Occipital lobe (tissue), 3 donors: ENCODE measurements at places on chromosomes 13 and 19. TPM values are rescaled to one million over a fixed set of nuclear protein-coding genes. Genes with fewer than 3 reads are reported as not detected.

- DNase-seq: no peak
These were observed 113.2 kb downstream of the TM9SF2 start for GRCh38 chr13:99614465-99614885.

DNA sequence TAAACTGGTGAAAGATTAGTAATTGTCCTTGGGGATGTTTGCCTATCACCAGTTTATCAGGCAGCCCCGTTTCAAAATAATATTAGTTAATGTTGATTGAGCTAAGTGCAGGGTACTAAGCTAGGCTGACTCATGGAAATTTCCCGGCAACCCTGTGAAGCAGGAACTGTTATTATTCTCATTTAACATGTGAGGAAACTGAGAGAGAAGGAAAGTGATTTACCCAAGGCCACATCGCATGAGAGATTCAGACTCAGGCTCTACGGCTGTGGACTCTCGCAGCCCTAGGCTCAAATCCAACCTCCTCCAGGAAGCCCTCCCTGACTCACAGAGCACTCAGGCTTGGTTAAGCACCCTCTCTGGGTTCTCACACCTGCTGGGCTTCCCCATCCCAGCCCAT, 19.7 kb downstream of the CLPTM1 start:
- no peak for DNase-seq

- DNase-seq: no peak
These were observed 20.5 kb downstream of the PAK4 start for GRCh38 chr19:39146091-39146490.

GRCh38 chr13:73922493-73923393, 211.5 kb downstream of the KLF12 start:
- DNase-seq: no peak

DNA sequence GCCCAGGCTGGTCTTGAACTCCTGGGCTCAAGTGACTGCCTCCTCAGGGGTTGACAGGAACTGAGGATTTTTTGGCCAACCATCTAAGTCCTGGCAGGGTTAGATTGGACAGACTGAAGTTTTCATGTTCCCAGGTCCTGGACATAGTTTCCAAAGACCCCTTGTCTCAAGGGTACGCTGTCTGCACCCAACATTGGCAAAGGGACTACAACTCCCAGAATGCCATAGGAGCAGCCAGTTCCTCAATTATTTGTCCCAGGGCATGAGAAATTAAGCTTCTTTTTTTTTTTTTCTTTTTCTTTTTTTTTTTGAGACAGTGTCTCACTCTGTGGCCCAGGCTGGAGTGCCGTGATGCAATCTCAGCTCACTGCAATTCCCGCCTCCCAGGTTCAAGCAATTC, 6.9 kb downstream of the GYS1 start:
- DNase-seq: no peak

DNA sequence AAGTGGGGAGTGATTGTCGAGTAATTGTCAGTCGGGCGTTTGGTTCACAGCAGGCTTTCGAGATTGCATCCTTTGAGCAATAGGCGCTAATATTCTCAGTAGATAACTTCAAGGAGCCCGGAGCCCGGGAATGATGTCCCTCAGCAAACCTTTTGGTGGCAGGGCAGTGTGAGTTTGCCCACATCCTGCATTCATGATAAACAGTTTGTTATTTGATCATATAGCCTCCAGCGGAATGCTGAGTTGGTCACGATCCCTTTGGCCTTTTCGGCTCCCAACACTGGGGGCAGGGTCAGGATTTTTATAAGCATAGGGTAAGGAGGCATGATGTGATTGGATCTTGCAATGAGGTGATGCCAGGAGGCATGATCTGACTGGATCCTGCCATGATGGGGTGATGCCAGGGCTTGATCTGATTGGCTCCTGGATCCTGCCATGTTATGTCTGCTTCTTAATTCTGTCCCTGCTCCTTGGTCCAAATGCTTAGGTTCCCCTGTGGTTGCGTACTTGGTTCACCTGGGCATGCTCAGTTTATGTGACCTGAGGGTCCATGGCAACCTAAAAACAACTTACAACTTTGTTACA, 38.2 kb upstream of the IGSF23 start:
- DNase-seq: no peak

DNA sequence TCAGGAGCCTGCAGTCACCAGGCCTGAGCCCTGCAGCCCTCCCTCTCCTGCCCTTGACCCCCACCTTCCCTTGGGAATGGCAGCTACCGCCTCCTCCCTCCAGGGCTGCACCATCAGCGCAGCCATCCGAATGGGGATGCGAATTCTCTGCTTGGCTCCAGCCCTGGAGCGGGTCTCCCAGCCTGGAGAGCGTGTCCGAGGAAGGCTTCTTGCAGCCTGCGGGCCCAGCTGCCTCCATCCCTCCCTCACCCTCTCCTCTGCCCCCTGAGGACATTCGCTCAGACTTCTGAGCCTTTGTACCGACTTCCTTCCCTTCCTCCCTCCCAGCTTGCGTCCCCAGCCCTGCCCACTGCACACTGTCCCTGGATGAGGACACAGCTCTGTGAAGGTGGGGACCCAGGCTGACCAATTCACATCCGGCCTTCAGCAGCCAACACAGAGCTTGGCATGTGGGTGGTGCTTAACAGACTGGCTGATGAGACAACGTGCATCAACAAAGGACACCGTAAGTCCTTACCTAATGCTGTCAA, 6.0 kb upstream of the NKPD1 start:
- DNase-seq: no peak

Gene DENND1C
- not detected for total RNA-seq

- DNase-seq: no peak
These were observed 19.1 kb upstream of the TEX101 start for GRCh38 chr19:43395561-43395960.

- DNase-seq: no peak
These were observed 20.3 kb downstream of the XPO4 start for GRCh38 chr13:20882206-20882605.

Gene KLK5
- not detected for total RNA-seq

DNA sequence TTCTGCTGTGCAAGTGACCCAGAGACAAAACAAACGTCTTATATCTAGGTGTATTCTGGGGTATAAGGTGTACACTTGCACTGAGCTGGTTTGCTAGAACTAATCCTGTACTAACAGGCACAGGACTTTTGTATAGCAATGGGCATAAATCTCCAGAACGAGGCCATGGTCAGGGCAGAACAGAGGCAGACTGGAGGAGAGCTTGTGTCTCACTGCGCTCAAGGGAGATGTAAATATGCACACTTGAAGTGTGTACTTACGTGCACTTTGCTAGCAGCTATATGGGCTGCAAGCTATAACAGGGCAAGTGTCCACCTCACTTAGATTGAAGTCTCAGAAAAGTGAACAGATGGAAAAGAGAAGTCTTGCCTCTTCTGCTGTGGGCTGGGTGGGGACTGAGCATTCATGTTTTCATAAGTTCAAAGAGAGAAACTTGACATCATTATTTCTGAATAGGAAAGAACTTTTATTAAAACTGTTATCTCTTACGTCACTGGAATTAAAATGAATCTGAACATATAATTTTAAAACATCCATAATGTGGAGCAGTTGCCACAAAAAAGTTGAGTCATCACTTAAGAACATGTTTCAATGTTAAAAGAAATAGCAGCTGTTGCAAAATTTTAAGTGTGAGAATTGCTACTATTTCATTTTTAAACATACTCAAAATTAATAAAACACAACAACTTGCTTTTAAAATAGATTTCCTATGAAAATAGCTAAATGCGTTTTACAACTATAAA, 888.3 kb downstream of the PCDH9 start:
- no peak for DNase-seq

Gene ACTMAP
- total RNA-seq: 0.31 TPM

DNA sequence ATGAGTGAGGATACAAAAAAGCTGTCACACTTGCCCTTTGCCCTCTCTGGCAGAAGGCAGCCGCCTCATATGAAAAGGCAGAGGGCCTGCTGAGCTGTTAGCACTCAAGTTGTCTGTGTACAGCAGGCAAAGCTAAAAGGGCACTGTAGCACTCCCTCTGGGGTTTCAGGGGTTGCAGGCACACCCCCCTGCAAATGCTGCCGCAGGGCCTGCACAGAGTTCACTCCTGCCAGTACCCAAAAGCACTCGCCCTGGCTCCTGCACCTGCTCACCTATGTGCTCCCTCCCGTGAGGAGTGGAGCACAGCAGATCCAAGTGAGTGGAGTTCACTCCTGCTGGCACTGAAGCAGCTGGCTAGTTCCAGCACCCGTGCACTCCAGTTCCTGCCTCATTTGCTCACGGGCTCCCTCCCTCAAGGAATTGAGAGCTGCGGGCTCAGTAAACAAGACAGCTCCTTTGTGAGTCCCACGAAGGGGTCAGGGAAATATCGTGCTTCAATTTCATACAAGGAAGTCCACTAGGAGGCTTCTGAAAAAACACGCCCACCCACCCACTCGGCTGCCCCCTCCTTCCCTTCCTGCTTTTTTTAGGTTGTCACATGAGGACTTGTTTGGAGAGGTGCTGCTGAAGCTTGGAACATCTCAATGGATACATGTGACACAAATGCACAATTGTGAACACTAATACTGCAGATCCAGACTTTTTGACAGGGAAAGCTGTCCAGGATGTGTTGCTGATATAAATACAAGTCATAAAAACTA, 9.9 kb upstream of the RCBTB2 start:
- peak; percentile 8 for DNase-seq

Gene NANOS2
- total RNA-seq: not detected

DNA sequence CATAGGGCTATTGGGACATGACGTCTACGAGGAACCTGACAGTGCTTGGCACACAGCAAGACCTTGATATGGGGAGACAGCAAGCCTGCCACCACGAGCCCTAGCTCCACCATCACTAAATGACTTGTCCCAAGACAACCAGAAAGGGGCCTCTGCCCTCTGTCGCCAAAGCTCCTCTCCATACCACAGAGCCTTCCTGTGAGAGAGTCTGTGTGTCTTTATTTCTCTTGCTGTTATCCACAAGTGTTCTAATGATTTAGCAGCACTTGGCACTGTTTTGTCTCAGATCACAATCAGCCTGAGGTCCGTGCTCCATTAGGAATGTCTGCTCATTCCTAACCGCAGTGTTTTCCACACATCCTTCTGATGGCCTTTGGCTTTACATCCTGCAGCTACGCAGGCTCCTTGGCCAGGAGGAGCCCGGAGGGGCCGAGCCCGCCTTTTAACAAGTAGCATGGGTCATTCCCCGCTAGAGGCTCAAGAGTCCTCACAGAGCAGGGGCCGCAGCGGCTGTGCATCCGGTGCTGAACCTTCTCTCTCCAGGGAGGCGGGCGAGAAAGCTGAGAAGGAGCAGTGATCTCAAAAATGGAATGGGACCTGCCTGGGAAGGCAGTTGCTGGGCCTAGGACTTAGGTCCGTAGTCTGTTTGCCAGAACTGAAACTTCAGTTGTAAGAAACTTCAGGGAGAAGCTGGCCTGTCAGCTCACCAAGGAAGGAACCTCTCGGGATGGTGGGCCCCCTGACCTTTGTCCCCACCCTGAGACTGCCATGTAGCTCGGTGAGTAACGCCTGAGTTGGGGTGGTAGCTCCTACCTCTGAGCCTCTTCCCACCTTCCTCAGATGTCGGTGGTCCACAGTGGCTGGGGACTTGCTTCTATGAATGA, 61.1 kb upstream of the HMGB1 start:
- DNase-seq: no peak

- peak; percentile 17 for DNase-seq
These were observed 85.9 kb downstream of the MBNL2 start for GRCh38 chr13:97307882-97308624.

DNA sequence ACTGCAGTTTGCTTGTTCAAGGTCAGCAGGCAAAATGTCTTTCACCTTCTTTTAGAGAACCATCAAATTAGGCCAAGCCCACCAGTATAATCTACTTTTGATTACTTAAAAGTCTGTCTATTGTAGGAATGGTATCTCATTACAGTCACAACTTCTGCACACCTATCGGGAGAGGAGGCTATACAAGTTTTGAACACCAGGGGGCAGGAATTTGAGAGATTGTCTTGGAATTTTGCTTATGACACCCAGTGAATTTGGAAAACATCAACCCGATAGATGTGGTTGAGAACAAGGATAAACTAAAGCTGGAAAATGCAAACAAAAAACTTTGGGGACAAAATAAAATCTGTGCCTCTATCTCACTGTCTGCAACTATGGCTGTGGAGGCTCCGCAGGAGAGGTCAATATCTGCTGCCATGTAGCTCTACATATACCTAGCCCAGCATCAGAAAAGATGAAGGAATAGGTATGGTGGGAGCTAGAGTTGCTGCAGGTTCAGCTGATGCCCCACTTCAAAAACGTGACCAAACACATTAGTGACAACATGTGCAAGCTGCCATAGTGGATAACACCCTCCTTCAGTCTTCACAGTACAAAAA, 1299.2 kb upstream of the SPRY2 start:
- no peak for DNase-seq

GRCh38 chr19:3898426-3898825, 17.9 kb downstream of the ATCAY start:
- DNase-seq: no peak

GRCh38 chr13:47546391-47547225, 454.5 kb downstream of the SUCLA2 start:
- no peak for DNase-seq

Gene GNG7
- total RNA-seq: 4.2 TPM

Gene AZU1
- total RNA-seq: 0.31 TPM

- DNase-seq: no peak
These were observed 11.4 kb downstream of the ALOX5AP start for GRCh38 chr13:30746791-30747190.

DNA sequence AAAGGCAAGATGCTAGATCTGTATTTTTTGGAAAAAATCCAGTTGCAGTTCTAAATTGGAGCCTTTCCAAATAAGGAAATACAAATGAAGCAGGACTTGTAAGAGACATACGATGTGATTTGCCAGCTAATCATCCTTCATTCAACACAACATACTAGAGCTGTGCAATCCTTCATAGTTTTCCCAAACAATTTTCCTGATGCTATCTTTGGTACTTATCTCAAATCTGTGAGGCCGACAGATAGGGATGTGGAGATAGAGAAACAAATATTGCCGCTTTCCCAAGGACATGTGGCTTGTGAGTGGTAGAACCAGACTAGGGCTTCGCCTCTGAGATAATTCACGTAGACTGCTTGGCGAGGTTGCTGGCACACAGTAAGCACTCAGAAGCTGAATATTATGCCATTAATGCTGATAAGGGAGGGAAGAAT, 176.6 kb downstream of the LMO7 start:
- DNase-seq: no peak

DNA sequence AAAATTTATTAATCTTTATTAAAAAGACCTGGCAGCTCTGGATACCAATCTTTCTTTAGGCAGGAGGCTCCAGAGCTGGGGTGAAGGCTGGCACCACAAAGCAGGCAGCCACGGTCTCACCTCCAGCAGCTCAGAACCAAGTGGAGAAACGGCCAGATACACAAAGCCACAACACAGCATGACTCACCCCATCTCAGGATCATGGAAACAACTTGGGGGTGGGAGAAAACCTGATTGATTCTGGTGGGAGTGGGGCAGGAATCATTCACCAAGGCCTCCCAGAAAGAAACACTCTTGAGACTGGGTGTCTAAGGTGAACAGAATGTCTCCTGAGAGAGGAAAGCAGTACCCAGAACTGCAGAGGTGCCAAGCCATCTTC, 64.2 kb downstream of the CRYL1 start:
- no peak for DNase-seq

DNA sequence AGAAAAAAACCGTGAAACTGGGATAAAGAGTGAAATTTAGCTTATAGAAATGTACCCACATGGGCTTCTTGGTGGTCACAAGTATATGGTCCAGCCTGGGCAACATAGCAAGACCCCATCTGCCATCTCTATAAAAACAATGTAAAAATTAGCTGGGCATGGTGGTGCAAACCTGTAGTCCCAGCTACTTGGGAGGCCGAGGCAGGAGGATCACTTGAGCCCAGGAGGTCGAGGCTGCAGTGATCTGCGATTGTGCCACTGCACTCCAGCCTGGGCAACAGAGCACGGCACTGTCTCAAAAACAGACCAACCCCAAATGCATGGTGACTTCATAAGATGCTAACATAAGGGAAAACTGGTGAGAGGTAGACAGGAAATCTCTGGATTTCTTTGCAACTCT, 54.4 kb downstream of the GNG7 start:
- no peak for DNase-seq

Gene DCLK1
- total RNA-seq: 385 TPM
